ENCODE measurements at places on chromosomes 2 and 18. TPM values are rescaled to one million over a fixed set of nuclear protein-coding genes. Genes with fewer than 3 reads are reported as not detected.

DNA sequence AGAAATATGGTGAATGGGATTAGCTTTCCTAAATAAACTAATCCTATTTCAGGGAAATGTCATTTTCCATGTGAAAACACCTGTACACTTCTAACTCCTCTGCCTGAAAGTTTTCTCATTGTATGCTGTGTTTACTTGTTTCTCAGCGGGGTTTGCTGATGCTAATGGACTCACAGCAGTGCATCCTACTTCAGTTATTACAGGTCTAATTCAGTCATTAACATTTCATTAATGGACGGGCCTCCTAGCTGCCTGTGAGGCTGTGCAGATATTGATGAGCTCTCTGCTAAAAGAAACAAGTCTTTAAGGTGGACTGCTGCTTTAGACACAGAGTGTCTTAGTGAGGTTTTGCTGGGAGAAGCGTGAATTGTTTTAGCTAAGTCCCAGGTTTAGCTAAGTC lies 1342.0 kb upstream of the ZEB2 start:
- H3K27me3 ChIP-seq, result no peaks in the 10 kb centered on the region
- no peak overlapping the region for H3K4me3 ChIP-seq
- DNase-seq, result no peak

DNA sequence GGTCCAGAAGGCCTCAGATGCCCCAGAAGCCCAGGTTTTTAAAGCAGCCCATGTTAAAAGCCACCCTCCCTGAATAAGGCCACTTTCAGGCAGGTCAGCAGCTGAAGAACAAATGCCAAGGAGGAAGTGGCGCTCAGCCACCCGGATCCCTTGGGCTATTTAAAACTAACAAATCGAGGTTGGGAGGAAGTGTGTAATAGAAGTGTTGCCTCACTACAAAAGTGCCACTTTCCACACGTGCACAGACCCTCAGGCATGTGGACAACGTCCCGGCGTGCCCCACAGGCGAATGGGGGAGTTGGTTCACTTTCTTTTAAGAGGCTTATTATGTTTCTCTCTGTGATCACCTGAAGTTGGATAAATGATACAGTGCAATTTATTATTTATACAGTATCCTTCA lies 173.8 kb upstream of the SALL3 start:
- no peaks in the 10 kb centered on the region for H3K4me1 ChIP-seq
- no peak for DNase-seq
- H3K27me3 ChIP-seq, result no peaks in the 10 kb centered on the region
- H3K27ac ChIP-seq, result no peak overlapping the region
- H3K36me3 ChIP-seq, result no peaks in the 10 kb centered on the region

OXER1 gene
- total RNA-seq, result 1.1 TPM

DNA sequence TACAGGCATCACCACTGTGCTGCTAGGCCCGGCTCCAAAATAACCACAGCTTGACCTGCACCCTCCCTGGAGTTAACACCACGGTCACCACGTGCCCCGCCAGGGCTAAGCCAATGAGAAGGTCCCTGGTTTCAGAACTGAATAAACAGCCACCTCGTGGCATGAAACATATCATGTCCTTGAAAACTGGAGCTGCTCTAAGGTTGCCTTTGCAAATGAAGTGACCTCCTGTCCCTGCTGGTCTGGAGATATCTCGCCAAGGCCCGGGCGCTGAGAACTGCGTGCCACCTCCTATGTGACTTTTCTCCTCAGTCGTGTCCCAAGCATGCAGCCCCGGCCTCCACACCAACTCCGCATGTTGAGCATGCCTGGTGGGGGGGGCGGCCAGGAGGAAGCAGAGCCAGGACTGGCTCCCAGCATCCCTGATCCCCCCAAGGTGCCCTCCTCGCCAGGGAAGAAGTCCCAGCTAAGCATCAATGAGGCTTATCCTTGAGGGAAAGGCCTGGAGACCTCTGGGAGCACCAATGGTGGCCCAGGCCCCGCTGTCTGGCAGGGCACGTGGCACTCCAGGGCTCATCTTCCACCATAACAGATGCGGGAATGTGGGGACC lies 16.3 kb upstream of the KCNG2 start:
- no peak for DNase-seq
- no peaks in the 10 kb centered on the region for H3K36me3 ChIP-seq
- peaks cover 4% of the 10 kb centered on the region for H3K27me3 ChIP-seq
- H3K4me1 ChIP-seq, result no peaks in the 10 kb centered on the region

GRCh38 chr2:113709022-113709421 lies 47.4 kb downstream of the SLC35F5 start:
- no peaks in the 10 kb centered on the region for H3K27me3 ChIP-seq
- no peak for DNase-seq

ZNF385B gene
- total RNA-seq, result not detected

DNA sequence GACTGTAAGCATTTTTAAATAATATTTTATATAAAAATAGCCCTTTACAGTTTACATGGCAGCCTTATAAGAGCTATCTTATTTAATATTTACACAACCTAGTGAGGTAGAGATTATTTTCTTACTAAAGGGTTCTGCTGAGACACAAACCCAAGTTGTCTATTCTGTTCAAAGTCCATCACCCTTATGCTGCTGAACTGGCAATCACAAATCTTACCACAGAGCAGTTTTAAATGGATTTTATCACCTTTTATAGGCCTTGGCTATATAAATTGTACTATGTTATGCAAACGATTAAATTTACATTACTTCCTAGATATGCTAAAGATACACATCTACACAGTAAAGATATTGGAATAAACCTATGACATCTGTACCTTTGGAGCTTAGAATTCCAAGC lies 40.7 kb downstream of the RBM45 start:
- H3K4me3 ChIP-seq, result no peak overlapping the region
- peaks cover 4% of the 10 kb centered on the region for H3K27me3 ChIP-seq
- no peak overlapping the region for H3K27ac ChIP-seq
- H3K36me3 ChIP-seq, result no peaks in the 10 kb centered on the region
- H3K4me1 ChIP-seq, result no peaks in the 10 kb centered on the region
- DNase-seq, result no peak

DNA sequence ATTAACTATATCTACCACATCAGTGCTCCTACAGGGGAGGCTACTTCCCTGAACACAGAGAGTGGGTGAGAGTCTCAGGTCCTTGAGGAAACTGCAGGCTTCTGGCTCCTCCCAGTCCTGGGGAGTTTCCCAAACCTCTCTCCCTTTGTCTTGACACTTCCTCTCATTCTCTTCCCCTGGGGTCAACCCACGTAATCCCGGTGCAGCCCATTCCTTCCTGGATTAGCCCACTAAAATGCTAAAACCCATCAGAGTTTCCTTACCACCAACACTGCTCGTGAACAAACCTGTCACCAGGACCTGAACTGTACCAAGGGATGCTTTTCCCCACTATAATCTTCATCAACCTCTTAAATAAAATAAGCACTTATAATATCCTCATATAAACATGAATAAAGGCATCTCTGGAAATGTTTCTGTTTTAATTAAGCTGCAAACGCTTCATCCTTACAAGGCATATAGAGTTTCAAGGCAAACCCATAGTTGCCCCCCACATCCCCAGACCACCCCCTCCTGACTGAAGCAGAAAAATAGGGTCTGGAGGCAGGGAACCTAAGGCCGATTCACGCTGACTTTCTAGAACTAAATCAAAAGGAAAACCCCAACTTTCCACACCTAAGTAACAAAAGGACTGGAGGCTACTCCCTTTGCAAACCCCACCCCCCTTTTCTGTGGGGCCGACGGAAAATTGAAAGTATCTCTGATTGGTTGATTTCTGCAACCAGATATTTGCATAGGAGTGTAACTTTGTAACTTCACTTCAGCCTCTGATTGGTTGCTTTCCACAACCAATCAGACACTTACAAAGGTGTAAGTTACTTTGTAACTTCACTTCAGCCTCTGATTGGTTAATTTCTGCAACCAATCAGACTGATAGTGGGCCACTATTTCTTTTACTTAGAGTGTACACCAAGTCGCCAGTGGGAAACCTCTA lies 19.0 kb downstream of the TMSB10 start:
- peak overlapping the region; percentile 92 for H3K27ac ChIP-seq
- DNase-seq, result peak; percentile 75
- H3K36me3 ChIP-seq, result peaks cover 8% of the 10 kb centered on the region
- H3K4me1 ChIP-seq, result peaks cover 52% of the 10 kb centered on the region
- no peaks in the 10 kb centered on the region for H3K27me3 ChIP-seq

- H3K4me3 ChIP-seq, result no peak overlapping the region
- no peak overlapping the region for H3K27ac ChIP-seq
- no peaks in the 10 kb centered on the region for H3K4me1 ChIP-seq
- no peaks in the 10 kb centered on the region for H3K36me3 ChIP-seq
- H3K27me3 ChIP-seq, result no peaks in the 10 kb centered on the region
- no peak for DNase-seq
These were observed 688.0 kb upstream of the ZEB2 start for GRCh38 chr2:145207884-145208283.

ANKRD36C gene
- total RNA-seq, result 69.4 TPM

- no peak overlapping the region for H3K27ac ChIP-seq
- H3K4me1 ChIP-seq, result no peaks in the 10 kb centered on the region
- no peaks in the 10 kb centered on the region for H3K36me3 ChIP-seq
- H3K27me3 ChIP-seq, result no peaks in the 10 kb centered on the region
- no peak overlapping the region for H3K4me3 ChIP-seq
These were observed 15.4 kb downstream of the CFAP65 start for GRCh38 chr2:219025637-219026585.

- no peaks in the 10 kb centered on the region for H3K27me3 ChIP-seq
- H3K4me1 ChIP-seq, result peaks cover 24% of the 10 kb centered on the region
- H3K27ac ChIP-seq, result peak overlapping the region; percentile 36
- no peaks in the 10 kb centered on the region for H3K36me3 ChIP-seq
These were observed 74.4 kb upstream of the MAP4K4 start for GRCh38 chr2:101623031-101623521.

DNA sequence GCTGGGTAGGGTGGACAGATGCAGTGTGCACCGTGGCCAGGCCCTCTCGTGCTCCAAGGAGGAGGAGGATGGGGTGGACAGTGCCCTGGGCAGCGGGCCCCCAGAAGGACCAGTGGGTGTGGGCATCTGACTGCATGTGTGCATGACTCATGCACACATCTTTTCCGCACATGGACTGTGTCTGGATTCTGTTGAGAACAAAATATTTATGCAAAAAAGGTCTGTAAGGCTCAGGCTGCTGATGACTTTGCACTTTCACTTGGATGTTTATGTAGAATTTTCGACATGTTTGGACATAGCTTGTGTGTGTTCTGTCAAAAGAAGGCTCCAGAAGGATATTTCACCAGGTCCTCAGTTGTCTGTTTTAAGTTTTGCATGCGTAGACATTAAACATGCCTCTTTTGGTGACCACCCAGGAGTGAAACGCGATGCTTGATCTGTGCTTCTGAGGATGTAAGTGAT lies 45.6 kb downstream of the MTCL1 start:
- no peak overlapping the region for H3K4me3 ChIP-seq
- H3K27ac ChIP-seq, result no peak overlapping the region
- H3K4me1 ChIP-seq, result peaks cover 18% of the 10 kb centered on the region
- no peaks in the 10 kb centered on the region for H3K36me3 ChIP-seq

DNA sequence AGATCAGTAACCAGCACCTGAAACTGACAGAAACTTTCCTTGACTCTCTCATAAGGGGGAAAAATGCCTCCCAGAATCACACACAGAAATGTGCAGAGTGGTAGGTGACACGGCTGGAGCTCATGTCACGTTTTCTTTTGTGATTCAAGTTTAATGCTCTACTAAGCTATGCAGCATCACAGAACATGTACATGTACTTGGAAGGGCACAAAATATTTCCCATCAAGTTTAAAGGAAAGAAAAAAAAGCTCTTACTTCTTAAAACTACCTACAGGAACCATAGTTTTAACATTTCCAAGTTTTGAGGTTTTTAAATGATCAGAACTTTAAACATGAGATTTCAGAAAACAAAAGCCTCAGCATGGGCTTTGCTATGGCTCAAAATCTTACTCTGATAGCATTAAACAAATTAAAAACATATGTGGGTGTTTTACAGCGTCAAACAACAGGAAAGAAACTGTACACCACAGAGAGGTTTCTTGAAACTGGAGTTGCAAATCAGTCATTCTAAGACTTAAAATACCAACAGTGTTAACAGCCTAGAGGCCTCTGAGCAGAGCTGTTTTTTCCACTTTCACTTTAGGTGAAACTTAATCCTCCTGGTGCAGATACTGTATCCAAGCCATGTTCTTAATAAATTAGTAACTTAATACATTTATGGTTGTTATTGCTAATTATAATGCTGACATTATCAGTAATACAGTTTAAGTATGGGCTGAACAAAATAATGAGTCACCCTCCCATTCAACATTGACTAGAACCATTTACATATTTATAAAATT lies 30.1 kb downstream of the MBP start:
- no peaks in the 10 kb centered on the region for H3K27me3 ChIP-seq
- peak overlapping the region; percentile 98 for H3K27ac ChIP-seq
- peaks cover 92% of the 10 kb centered on the region for H3K4me1 ChIP-seq
- H3K36me3 ChIP-seq, result peaks cover 81% of the 10 kb centered on the region

DNA sequence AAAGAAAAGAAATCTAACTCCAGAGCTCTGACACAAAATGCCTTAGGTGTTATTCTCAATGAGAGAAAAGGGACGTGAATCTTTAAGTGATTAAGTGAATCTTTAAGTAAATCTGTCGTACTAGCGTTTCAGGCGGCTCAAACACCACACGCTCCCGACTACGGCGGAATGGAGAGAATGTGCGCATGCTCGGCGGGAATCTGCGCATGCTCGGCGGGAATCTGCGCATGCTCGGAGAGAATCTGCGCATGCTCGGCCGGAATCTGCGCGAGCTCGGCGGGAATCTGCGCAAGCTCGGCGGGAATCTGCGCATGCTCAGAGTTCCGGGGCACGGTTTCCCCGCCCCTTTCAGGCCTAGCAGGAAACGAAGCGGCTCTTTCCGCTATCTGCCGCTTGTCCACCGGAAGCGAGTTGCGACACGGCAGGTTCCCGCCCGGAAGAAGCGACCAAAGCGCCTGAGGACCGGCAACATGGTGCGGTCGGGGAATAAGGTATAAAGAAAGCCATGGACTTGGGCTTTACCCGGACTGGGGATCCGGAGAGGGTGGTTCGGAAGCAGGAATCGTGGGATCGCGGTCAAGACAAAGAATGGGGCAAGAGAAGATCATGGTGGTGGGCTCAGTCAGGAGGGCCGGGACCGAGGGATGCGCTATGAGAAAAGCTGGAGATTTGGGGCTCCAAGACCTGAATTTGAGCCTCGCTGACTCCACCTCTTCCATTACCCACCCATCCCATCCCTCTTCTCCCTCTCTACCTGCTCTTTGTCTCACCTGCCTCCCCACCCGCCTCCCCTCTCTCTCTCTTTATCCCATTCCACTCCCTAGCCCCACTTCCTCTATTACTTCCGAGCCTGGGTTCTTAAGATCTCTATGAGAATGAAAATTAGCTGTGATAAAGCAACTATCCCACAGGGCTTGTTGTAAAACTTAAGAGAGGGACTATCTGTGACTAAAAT lies at the start of gene XRCC5:
XRCC5 (plus strand) TSS at position 382 of the 955 bp plus-strand sequence; CDS start at position 471, 89 bp downstream.
- H3K4me1 ChIP-seq, result peaks cover 51% of the 10 kb centered on the region
- DNase-seq, result peak; percentile 95
- H3K27ac ChIP-seq, result peak within 1 kb of the TSS; percentile 96
- peak within 1 kb of the TSS; percentile 96 for H3K4me3 ChIP-seq
- H3K27me3 ChIP-seq, result no peaks in the 10 kb centered on the region

GRCh38 chr2:26424221-26424620 lies 22.5 kb downstream of the DRC1 start:
- no peak for DNase-seq
- H3K36me3 ChIP-seq, result no peaks in the 10 kb centered on the region
- H3K4me1 ChIP-seq, result no peaks in the 10 kb centered on the region
- peaks cover 17% of the 10 kb centered on the region for H3K27me3 ChIP-seq
- H3K4me3 ChIP-seq, result no peak overlapping the region
- H3K27ac ChIP-seq, result no peak overlapping the region
